NCI-H2081 (cell line): ENCODE measurements at places on chromosomes 5 and 9.

DNA sequence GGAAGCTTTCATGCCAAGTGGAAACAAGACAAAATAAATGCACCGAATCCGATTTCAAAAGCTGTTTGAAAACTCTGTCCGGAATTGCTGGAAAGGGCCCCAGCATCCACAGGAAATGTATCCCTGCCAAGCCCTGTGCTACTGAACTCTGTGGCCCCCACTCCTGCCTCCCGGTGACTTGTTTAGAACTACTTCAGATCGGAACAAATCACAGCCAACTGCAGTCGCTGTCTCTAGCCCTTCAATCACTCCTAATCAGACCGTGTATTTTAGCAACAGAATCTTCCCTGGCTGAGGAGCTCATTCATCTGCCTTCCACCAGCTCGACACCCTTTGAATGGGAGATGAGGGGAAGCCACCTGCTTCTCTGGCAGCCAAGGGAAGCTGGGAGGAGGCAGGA is 94.1 kb downstream of the KCNIP1 start:
- no peak for DNase-seq

GRCh38 chr5:96624596-96624995 is 37.6 kb upstream of the CAST start:
- peak; percentile 38 for DNase-seq

DNA sequence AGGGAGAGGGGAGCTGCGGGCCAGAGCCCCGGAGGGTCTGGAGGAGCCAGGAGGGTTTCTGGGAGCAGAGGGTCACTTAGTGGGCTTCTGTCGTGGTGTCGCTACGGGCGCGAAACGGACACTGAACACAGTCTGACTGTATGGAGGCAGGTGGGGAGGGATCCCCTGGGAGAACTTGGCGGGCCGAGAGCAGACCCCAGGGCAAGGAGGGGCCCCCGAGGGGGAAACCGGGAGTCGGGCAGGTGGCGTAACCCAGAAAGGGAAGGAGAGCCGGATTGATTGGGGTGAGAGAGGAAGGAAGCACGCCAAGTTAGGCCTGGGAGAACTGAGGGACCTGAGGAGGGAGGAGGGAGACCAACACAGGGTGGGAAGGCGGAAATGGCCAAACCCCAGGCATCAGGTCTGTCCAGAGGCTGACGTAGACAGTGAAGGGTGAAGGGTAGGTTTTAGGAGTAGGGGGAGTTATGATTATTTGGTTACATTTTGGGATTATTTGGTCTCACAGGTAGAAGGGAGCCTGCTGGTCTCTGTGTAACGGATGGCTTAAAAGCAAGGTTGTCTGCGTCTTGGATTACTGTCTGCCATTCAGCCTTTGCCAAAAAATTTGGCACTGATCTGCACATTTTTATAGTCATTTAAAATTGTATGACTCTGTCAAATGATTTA is 3.3 kb upstream of the MSMP start:
- peak; percentile 79 for DNase-seq

GRCh38 chr5:68295772-68296171 is 80.2 kb downstream of the PIK3R1 start:
- DNase-seq: no peak

DNA sequence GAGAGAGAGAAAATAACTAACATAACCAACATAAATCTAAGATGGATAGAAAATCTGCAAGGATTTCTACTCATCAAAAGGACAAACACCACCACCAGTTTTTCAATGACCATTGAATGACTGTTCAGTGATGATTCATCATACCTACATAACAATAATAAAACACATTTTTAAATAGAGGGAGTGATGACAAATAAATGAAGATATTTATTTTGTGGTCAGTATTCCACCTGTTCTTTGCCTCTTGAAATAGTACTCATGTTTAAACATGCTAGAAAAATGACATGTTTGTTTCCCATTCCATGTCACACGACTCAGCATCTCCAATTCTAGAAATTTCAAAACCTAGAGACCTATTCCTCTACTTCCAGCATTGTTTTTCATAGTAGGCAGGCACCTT is 34.6 kb upstream of the ADAMTS16 start:
- no peak for DNase-seq

DNA sequence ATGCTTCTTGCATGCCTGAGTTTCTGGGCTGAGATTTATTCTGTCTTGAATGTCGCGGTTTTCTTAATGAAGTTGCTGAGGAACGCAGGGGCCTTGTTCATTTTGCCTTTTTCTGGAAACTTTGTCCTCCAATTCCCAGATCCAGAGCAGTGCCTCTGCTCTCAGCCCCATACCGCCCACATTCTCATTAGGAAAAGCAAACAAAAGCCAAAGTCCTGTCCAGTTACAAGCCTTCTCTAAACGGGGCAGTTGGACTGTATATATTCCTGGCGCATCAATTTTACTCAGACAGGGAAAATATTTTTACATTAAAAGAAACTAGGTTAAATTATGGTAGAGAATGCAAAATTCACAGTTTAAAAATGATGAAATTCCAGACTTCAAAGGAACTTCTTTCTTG is 1.2 kb upstream of the PSAT1 start:
- no peak for DNase-seq

DNA sequence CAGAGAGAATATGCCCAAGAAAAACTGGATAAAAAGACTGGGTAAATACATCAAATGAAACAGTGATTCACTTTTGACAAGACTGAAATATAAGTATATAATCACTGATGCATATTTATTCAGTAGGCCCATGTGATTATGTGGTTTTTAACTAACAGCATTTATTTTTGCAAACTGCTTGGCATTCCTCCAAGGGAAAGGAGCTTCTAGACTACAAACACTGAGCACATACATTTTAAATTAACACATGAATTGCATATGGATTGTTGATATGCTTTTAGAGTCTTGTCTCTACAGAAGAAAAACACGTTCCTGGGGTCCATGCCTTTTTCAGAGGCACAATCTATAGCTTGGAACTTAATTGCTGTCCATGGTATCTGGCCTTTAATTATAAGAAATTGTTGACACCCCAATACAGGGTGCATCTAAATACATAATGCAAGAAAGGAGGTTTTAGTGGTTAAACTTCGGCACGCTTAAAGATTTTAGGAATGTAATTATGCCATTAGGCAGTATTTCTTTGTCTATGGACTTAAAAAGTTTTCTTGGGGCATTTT is 6.9 kb upstream of the MEIKIN start:
- DNase-seq: peak; percentile 60

- DNase-seq: peak; percentile 62
Measured at GRCh38 chr5:90932052-90932699, 373.6 kb downstream of the ADGRV1 start.

GRCh38 chr5:103693517-103693916 is 130.9 kb upstream of the NUDT12 start:
- no peak for DNase-seq

DNA sequence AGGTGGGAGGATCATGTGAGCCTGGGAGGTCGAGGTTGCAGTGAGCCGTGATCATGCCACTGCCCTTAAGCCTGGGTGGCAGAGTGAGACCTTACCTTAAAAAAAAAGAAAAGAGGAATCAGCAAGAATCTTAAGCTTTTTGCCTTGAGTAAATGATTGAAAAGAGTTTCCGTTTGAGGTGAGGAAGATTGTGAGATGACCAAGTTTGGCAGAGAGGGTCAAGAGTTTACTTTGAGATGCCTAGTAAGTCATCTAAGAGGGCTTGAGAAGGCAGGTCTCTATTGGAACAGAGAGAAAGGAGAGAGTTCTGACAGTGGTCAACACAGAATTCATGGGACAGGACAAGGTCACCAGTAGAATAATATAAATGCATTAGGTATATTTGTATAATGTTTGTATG is 572.1 kb downstream of the TLE4 start:
- DNase-seq: no peak

DNA sequence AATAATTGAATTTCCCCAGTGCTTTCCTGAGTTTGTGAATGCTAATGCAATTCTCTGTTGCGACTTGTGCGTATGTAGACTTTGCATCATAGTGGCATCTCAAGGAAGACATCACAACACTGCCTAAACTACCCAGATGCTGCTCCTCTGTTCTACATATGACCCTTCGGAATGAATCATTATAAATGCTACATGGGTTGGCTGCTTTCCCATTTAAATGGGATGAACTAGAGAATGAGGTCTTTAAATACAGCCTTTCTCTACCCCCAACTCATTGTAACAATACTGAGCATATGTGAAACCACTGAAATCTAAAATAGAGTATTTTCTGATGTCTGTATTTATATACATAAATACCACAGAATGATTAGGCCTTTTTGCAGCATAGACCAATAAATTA is 136.6 kb upstream of the ICE1 start:
- DNase-seq: no peak

DNA sequence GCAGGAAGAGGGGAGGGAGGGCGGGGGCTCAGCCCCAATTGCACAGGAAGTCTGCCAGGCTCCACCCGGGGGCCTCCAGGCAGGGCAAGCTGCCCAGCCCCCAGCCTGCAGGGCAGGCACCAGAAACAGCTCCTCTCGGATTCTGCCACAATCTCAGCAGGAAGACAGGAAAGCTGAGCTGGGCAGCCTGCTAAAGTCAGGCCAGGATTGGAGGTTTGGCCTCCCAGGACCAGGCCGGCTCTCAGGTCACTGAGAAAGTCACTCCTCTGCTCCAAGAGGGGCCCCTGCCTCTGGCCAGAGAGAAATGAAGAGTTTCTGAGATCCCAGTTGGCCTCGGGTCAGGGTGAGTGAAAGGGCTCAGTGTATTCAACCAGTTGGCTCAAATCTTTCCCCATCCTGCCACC is 54.6 kb upstream of the STXBP1 start:
- peak; percentile 63 for DNase-seq

- no peak for DNase-seq
Measured at GRCh38 chr5:8058616-8059190, 189.8 kb downstream of the MTRR start.

- no peak for DNase-seq
Measured at GRCh38 chr5:157571357-157571827, 4.2 kb downstream of the ADAM19 start.

GRCh38 chr9:116073826-116074225 is 79.8 kb upstream of the PAPPA start:
- DNase-seq: no peak

GRCh38 chr5:55021821-55022220 is 2.2 kb upstream of the GZMK start:
- DNase-seq: no peak

DNA sequence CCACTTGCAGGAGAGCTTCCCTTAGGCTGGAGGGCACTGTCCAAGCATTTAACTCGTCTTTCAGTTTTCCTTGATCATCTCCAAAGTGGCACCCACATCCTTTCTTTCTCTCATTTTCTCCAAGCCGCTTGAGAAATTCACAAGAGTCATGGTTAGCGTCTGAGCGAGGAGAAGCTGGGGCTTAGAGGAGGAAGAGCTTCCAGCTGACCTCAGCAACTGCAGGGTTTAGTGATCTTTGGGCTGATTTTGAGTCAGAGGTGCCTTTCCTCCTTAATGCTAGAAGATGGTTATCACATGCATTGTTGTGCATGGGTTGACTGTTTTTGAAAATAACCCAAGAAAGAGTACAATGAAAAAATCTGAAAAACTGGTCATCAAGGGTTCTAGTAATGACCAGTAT is 134.7 kb downstream of the GADD45G start:
- no peak for DNase-seq

DNA sequence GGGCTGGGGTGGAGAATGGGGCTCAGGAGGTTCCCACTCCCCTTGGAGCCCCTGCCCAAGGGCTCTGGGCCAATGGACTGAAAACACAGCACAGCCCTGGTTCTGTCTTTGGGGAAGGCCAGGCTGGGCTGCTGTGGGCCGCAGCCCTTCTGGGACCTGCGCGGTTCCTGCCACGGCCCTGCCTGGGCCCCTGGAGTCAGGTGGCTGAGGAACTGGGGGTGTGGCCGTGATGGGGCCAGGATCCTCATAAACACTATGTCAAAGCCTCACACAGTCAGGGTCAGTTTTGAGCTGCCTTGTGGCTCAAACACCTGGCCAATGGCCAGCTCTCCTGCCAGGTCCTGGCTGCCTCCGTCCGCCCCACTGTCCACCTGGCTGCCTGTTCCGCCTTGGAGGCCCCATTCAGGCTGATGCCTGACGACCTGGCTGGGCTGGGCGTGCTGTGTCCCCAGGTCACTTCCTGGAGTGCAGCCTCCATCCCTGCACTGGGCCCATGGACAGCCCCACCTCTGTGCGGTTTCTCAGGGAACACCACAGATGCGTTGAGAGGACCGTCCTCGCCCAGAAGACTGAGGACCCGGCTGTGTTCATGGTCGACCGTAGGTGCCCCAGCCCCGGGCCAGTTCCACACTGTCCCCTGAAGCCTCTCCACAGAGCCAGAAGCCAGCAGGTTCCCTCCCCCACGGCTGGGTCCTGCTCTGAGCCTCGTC is 27.5 kb downstream of the PAEP start:
- no peak for DNase-seq

DNA sequence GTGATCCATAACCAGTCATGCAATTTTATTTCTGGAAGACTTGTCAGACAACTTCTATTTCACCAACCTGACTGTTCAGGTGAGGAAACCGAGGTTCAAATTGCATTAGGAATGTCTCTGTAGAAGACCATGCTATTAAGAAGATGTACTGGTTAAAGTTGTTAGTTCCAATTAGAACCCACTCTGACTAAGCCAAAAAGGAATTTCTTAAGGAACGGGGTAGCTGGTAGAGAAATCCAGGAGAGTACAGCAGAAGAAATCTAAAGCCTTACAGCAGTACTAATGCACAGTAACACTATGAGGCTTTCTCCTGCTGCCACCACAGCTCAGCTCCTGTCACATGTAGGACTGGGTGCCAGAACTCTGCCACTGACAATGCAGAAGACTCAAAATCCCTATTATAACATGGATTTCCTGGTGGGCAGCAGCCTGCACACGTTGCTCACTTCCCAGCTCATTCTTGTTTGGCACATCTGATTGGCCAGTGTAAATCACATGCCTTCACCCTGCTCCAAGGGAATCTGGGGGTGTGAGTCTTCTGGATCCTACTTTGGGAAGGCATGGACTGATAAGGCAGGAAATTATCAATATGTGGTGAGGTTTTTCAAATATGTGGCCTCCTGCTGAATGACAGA is 37.1 kb downstream of the CAST start:
- no peak for DNase-seq

GRCh38 chr5:86684222-86684621 is 66.5 kb downstream of the COX7C start:
- DNase-seq: no peak

GRCh38 chr5:126857472-126858410 is 80.8 kb downstream of the LMNB1 start:
- no peak for DNase-seq

DNA sequence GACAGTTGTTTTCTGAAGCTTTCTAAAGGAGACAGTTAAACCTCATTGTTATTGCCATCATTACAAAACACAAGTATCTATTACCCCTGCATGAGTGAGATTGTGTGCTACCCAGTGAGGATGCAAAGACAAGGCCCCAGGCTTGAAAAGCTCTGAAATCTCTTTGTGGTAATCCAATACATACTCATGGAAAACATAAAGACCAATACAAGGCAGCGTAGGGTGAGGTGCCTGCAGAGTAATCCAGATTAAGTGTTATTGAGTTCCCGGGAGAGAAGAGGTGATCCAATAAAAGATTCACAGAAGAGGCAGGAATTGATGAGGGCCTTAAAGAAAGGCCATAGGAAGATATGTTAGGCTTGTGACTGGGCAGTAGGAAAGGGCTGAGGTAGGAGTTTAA is 150.1 kb downstream of the MEF2C start:
- DNase-seq: no peak
